ENCODE measurements at places on chromosomes 1 and 21.

GRCh38 chr1:224498574-224499170 lies 64.1 kb upstream of the WDR26 start:
- peak; percentile 9 for DNase-seq

GRCh38 chr1:59272507-59272906 lies 24.4 kb upstream of the FGGY start:
- no peak for DNase-seq

DNA sequence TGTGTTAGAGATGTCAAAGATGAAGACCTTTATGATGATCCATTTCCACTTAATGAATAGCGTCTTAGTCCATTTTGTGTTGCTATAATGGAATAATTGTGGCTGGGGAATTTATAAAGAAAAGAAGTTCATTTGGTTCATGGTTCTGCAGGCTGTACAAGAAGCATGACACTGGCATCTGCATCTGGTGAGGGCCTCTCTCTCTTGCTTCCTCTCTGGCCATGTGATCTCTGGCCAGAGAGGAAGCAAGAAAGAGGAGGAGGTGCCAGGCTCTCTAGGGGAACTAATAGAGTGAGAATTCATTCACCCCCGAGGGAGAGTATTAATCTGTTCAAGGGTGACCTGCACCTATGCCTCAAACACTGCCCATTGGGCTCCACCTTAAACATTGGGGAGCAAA lies 242.8 kb downstream of the DISC1 start:
- DNase-seq = no peak

DNA sequence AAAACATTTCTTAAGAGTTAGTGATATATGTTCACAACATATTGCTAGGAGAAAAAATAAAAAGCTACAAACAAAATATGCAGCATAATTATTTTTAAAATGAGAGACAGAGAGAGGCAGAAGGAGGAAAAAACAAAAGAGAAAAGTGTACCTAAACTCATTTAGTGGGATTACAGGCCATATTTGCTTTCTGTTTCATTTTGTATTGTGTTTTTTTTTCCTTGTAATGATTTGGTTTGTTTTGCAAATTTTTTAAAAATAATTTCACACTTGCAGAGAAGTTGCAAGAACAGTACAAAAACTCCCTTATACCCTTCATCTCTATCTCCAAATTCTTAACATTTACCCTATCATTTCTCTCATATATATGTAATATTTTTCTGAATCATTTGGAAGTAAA lies 65.0 kb downstream of the LBR start:
- DNase-seq = no peak

- DNase-seq = no peak
Measured at GRCh38 chr1:169364948-169365347, 2.6 kb downstream of the NME7 start.

- DNase-seq = no peak
Measured at GRCh38 chr1:162849711-162850110, 11.3 kb downstream of the CCDC190 start.

DNA sequence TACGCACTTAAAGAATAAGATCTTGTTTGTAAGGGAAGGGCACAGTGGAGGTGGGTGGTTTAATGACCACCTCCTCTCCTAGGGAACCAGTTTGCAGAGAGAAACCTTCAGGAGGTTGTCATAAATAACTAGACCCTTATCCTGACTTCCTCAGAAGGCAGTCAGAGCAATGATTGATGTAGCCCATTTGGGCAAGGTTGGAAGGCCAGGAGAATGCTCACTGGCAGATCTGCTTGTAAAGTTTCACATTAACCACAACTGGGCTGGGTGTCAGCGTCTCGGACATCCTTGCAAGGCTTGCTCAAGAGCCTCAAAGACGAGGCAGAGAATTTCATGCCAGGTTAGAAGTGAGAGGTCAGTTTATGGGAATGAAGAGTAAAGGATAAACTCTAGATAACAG lies 87.6 kb upstream of the TRABD2B start:
- DNase-seq = no peak

All from stimulated activated CD4-positive, alpha-beta T cell treated with anti-CD3 and anti-CD28 coated beads, Interleukin-4, amount 100 ng/mL, for 1 hour (primary cell).